Hypothalamus (tissue), 51 donors: ENCODE measurements at places on chromosomes 12 and 14.

DNA sequence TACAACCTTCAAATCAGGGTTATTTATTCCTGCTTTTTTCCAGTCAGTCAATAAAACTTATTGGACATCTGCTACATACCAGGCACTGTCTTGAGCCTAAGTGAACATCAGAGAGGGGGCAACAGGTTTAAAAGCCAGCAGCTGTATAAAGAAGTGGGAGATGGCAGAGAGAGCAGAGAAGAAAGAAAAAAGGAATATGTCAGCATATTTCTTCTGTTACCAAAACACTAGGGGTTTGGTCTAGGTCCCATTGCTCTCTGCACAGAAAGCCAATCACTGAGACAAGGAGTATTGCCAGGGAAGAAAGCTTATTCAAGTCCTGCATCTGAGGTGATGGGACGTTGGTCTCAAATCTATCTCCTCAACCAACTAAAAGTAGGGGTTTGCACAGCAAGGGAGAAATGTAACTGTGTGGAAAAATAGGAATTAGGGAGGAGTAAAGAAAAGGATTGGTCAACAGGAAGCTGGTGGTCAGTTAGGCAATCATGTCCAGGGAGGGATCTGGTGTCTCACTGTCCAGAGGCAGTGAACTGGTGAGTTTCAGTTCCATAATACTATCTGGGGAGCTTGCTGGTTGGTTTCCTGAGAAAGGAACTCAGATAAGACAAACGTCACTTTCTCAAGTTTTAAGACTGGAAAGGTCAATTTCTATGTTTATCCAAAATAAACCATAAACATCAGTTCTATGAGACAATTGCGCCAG is 107.5 kb downstream of the PHLDA1 start:
- no peak for DNase-seq

DNA sequence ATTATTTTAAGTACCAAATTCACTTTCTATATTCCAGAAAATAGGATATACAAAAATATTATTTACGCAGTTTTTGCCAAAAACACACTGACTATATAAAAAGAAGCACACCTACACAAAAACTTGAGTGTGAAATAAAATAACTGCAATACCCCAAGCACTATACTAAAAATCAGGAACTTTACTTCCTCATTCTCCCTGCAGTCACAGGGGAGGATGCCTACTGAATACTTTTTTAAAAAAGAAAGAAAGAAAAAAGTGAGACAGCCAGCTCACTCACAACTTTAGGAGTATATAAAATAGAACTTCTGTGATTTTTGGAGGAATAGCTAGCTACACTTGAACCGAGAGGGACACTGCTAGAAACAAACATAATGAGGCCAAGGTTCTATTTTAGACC is 12.2 kb downstream of the RPS6KA5 start:
- no peak for DNase-seq

DNA sequence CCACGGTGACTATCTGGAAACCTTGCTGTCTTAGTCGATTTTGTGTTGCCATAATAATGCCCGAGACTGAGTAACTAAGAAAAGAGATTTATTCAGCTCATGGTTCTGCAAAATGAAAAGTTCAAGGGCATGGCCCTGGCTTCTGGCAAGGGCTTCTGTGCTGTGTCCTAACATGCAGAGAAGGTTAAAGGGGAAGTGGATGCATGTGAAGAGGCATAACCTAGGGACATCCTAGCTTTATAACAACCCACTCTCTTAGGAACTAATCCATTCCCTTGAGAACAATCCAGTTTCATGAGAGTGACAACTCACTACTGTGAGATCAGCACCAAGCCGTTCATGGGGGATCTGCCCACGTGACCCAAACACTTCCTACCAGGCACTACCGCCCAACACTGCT is 11.5 kb downstream of the FLVCR2 start:
- DNase-seq: no peak

DNA sequence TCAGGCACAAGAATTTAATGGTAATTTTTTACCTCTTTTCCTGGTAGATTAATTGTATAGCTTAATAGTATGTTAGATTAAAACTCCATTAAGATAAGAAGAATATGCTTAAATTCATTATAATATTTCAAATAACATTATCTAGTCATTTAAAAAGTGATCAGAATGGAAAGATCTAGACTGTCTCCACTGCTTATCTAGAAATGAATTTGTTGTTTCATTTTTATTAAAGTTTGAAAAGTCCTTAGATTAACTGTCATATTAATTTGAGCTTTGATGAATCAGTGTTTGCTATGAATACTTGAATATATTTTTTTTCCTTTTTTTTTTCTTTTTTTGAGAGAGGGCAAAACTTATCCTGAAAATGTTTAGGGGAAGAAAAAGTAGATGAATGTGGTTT is 236.6 kb upstream of the NPAS3 start:
- no peak for DNase-seq

- DNase-seq: no peak
These were observed 33.1 kb downstream of the SNX6 start for GRCh38 chr14:34596891-34597290.

GRCh38 chr12:131559517-131560516 is 151.1 kb upstream of the SFSWAP start:
- no peak for DNase-seq

GRCh38 chr14:89369656-89370055 is 47.4 kb downstream of the FOXN3 start:
- no peak for DNase-seq
